ENCODE measurements at places on chromosomes 1 and 21.

- DNase-seq, result no peak
These were observed 79.7 kb upstream of the DISP3 start for GRCh38 chr1:11399250-11399649.

DNA sequence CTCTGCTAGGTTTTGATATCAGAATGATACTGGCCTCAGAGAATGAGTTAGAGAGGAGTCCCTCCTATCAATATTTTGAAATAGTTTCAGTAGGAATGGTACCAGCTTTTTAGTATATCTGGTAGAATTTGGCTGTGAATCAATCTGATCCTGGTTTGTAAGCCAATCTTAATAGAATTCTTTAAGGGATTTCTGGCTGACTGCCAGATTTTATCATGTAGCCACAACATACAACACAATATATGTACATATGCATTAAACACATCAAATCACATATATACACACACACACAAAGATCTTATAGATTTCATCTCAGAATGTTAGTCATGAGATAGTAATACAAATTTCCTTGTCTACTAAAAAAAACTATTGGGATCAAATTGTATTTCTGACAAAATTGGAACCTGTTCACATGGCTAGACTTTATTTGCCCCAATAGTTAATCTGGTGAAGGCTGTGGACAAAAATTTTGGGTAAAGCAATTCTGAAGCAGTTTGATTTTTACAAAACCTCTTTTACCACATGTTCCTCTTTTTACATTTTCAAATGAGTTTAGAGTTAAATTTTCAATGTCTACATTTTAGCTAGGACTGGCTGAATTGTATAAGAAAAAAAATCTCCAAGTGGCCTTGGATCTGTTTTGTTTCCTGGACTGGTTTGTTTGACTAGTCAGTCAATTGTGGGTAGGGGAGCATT is 151.7 kb downstream of the FASLG start:
- DNase-seq, result no peak

DNA sequence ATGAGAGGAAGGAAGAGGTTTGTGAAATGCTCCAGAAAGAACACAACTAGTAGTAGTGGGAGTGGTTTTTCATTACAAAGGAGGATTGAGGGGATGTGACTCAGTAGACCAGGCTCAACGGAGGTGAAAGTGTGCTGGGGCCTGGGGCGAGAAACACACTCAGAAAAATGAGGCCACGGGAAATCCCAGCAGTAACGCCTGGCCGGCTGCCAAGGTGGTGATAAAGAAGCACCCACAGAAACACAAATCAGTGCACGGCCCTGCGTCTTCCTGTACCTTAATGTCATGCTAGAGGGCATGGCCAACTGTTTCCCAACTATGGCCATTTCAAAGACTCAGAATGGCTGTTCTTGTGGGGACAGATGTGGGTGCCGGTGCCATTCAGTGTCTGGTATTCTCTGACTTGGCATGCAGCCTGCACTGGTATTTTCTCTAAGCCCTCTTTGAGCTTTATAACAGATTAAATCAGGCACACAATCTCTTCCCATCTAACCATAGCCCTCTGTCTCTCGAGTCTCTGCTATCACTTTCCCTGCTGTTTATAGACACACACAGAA is 38.2 kb downstream of the URB2 start:
- DNase-seq, result peak; percentile 47

DNA sequence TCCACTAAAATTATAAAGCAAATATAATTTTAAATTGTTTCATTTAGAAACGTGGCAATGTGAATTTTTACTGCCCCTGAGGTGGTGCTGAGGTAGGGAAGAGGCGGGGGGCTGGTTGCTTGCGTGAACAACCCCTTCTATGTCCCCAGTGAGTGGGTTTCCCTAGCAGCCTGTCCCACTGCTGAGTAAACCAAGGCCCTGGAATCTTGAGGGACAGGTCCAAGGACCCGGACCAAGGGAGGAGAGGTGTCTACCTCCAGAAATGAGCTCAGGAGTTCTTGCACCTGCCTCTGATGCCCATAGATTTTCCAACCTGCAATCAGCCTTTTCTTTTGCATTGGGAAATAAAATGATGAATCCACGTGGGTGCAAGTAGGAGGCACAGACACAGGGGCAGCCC is 649 bp upstream of the LDLRAD1 start:
- DNase-seq, result no peak

- DNase-seq, result no peak
These were observed 1.6 kb upstream of the LEFTY2 start for GRCh38 chr1:225942574-225942973.

DNA sequence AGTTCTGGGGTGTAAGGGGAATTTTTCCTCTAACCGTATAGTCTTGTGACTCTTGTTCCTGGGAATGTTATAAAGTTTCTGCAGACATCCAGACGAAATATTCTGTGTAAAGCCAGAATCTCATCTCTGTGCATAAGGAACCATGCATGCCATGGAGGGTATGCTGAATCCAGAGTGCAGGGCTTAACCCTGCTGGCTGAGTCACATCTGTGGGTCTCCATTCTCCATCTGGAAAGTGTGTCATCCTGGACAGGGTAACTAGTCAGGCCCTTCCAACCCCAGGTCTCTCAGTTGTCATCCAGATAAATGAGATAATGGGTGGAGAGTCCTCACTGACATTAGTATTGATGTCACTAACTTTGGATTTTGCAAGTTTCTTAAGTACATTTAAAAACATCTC is 48.8 kb downstream of the ATP5PO start:
- no peak for DNase-seq

All from stimulated activated CD4-positive, alpha-beta T cell treated with anti-CD3 and anti-CD28 coated beads, TNF-alpha, amount 100 ng/mL, for 1 hour (primary cell).